ENCODE measurements at places on chromosomes 2 and 18.

DNA sequence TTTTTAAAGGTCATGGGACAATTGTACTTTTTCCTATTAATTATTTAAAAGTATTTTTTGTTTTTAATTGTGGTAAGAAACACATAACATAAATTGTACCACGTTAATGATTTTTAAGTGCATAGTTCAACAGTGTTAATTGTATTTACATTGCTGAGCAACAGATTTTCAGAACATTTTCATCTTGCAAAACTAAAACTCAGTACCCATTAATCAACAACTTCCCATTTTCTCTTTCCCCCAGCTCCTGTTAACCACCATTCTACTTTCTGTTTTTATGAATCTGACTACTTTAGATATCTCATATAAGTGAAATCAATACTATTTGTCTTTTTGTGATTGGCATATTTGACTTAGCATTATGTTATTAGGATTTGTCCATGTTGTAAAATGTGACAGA is 483.9 kb upstream of the ZNF804A start:
- no peak for DNase-seq

- no peak for DNase-seq
Observed at GRCh38 chr18:24964216-24964615, 387.8 kb downstream of the ZNF521 start.

- DNase-seq, result no peak
Observed at GRCh38 chr2:189234991-189235390, 55.4 kb upstream of the COL5A2 start.

- DNase-seq, result no peak
Observed at GRCh38 chr2:74001121-74001520, 16.4 kb downstream of the TET3 start.

GRCh38 chr2:208306291-208306690 is 40.2 kb downstream of the PIKFYVE start:
- DNase-seq, result no peak

- no peak for DNase-seq
Observed at GRCh38 chr2:170647741-170648436, 67.2 kb upstream of the SP5 start.

DNA sequence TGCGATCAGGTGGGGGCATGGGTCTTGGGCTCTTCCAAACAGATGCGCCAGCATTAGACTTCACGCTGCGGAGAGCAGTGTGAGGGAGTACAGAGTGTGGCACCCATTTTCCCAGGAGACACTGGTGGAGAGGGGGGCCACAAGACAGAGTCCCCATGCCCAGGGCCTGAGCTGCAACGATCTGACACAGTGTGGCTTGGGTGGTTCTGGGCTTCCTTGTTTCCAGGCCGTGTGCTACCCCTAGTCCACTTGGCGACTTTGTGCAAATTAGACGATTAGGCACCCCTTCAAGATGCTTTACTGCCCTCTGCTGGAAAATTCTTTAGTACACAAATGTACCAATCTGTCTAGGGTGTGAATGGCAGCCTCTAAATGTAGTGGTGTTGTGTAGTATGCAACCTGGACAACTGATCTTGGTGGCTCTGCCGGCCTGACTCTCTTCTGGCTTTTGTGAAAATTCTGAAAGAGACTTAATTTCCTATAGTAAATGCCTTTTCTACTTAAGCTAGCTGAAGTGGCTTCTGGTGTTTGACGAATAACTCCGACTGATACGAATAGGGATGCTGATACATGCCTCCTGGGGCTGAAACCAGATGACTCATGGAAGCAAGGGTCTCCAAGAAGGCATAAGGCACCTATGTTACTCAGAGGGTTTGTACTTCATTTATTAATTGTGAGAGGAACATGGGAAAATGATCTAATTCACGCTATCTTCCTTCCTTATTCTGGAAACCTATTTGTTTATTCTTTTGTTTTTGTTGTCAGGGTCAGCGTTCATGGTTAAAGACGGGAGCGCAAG is 92.3 kb upstream of the SMAD2 start:
- no peak for DNase-seq

DNA sequence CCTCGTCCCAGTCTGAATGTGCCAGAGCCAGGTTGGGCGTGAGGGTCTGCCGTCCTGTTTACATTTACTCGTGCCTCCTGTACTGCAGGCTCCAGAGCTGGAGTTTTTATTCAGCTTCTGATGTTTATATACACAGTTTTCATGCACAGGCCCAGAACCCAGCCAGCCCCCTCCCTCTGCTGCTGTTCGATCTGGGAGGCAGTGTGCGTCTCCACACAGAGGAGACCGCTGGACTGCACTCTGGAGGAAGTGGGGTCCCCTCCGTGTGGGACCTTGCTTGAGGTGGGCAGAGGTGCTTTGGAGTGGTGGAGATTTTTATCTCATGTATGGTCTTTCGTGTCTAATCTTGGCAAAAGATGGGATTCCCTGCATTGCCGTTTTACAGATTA is 90.6 kb downstream of the GLI2 start:
- DNase-seq, result no peak
